Mesenchymal stem cell (in vitro differentiated cells and primary cell): ENCODE measurements at places on chromosomes 2 and 18.

- DNase-seq, result peak; percentile 8
Observed at GRCh38 chr2:239934571-239935171, 90.5 kb downstream of the NDUFA10 start.

DNA sequence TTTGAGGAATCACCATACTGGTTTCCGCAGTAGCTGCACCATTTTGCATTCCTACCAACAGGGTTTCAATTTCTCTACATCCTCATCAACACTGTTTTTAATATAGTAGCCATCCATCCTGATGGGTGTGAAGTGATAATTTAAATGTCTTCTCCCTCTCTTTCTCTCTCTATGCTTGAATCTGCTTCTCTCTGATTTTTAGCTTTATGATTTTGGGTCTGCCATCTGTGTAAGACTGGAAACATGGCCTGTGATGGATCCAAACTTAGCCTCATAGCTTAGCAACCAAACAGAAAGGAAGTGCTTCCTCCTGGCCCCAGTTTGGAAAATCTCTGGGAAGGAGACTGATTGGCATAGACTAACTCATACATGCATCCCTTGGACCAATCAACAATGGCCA is 33.7 kb upstream of the OSBPL6 start:
- no peak for DNase-seq

- DNase-seq, result no peak
Observed at GRCh38 chr2:177347570-177347969, 45.0 kb upstream of the AGPS start.

- no peak for DNase-seq
Observed at GRCh38 chr2:48235076-48235475, 294.9 kb upstream of the STON1 start.

GRCh38 chr18:47750889-47751423 is 179.5 kb downstream of the SMAD2 start:
- DNase-seq, result no peak

GRCh38 chr2:145352484-145352883 is 832.6 kb upstream of the ZEB2 start:
- no peak for DNase-seq

DNA sequence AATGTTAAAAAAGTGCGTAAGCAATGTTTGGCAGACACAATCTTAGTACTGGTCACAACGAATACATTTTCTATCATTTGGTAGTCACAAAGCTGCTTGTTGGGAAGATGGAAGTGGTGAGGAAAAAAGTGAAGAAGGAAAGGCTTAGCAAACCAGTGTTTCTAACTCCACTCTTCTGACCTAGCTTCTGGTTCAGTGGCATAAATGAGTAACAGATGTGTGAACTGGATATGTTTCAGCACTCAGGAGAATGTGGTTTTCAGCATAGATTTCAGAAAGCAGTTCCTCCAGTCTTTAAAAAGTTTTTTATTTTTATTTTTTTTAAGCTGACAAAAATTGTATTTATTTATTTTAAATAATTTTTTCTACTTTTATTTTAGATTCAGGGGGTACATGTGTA is 357.1 kb downstream of the CPS1 start:
- no peak for DNase-seq

GRCh38 chr2:202510911-202511310 is 123.9 kb upstream of the FAM117B start:
- no peak for DNase-seq

GRCh38 chr18:54828986-54829385 is 709 bp downstream of the RAB27B start:
- peak; percentile 56 for DNase-seq

GRCh38 chr2:233210843-233211547 is 40.5 kb upstream of the ATG16L1 start:
- DNase-seq, result peak; percentile 63

- DNase-seq, result no peak
Observed at GRCh38 chr18:37720663-37721062, 155.1 kb upstream of the CELF4 start.

GRCh38 chr2:209938906-209939305 is 63.5 kb upstream of the RPE start:
- no peak for DNase-seq

GRCh38 chr2:180618570-180618969 is 361.8 kb upstream of the UBE2E3 start:
- peak; percentile 87 for DNase-seq

GRCh38 chr18:46677611-46678010 is 20.6 kb upstream of the LOXHD1 start:
- DNase-seq, result peak; percentile 27

GRCh38 chr2:79103214-79103613 is 15.4 kb upstream of the REG1B start:
- no peak for DNase-seq

GRCh38 chr2:191009541-191010374 is 4.2 kb downstream of the STAT1 start:
- DNase-seq, result no peak

GRCh38 chr18:70289351-70290312 is 787 bp downstream of the SOCS6 start:
- DNase-seq, result peak; percentile 38

- DNase-seq, result no peak
Observed at GRCh38 chr2:233411162-233411561, 56.9 kb downstream of the DGKD start.

- DNase-seq, result no peak
Observed at GRCh38 chr2:233201258-233202013, 50.0 kb upstream of the ATG16L1 start.

GRCh38 chr18:37385846-37386778 is 179.5 kb downstream of the CELF4 start:
- DNase-seq, result peak; percentile 30

DNA sequence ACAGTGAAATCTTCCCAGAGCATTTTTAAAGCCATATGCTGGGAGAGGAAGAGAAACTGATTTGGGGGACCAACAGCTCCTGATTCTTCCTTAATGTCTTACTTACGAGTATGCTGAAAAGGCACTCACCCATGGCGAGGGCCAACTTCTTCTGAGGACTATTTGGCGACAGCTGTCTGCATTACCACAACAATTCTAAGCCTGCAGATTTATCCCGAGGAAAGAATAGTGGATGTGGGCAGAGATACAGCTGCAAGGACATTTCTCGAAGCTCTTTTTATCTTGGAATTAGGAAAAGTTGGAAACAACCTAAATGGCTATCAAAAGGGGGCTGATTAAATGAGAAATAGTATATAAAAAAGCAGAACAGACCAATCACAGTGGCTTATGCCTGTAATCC is 40.3 kb upstream of the FHL2 start:
- DNase-seq, result no peak

DNA sequence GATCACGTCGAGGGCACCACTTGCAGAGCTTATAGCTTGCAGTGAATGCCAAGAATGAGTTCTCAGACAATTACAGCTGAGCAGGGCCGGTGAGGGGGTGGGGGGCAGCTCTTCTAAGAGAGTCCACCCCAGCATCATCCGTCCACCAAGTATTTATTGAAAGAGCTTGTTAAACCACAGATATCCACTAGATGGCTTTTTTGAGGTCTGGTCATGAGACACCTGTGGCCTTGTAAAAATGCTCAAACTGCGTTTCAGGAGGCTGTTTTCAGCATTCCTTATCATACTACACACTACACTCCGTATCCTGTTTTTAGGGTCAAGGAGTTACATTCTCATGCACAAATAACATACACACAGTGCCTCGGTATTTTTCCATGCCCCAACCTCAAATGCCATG is 51.5 kb downstream of the DNAJC10 start:
- peak; percentile 35 for DNase-seq

- DNase-seq, result peak; percentile 92
Observed at GRCh38 chr2:3545788-3546478, 12.2 kb downstream of the RNASEH1 start.

GRCh38 chr18:67417864-67418523 is 98.5 kb downstream of the DSEL start:
- DNase-seq, result peak; percentile 82
